Cortex of kidney (tissue), 1 donor: ENCODE measurements at places on chromosomes 13 and 19.

DNA sequence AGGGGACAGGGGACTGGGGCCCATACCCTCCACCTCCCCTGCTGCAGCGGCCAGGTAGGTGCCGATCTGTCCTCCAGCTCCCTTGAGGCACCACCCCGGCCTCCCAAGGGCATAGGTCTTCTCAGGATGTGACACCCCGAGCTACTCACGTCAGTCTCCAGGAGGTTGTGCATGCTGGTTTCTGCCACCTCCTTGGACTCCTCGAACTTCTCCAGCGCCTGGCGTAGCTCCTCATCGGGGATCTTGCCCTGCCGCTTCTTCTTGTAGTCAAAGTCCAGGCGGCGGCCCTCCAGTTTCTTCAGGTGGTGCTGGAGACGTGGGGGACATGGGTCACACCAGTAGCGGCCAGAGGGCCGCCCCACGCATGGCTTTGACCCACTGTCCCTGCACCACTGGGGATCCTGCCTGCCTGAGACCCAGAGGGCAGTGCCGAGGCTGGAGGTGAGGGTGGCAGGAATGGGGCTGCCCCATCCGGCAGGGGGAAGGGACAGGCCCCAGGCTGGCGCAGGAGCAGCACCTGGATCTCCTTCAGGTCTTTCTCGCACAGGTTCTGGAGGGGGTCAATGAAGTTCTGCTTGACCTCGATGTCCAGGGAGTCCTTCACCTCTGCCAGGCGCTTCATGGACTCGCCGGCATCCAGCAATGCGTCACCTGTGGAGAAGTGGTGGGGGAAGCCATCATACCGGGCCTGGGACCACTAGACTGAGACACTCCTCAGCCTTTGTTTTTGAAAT, 20.4 kb downstream of the MPND start:
- no peak for DNase-seq

GRCh38 chr13:80217614-80218456, 123.1 kb downstream of the SPRY2 start:
- no peak for DNase-seq

- DNase-seq = no peak
These were observed 9.7 kb upstream of the ARHGAP45 start for GRCh38 chr19:1057176-1057855.

DNA sequence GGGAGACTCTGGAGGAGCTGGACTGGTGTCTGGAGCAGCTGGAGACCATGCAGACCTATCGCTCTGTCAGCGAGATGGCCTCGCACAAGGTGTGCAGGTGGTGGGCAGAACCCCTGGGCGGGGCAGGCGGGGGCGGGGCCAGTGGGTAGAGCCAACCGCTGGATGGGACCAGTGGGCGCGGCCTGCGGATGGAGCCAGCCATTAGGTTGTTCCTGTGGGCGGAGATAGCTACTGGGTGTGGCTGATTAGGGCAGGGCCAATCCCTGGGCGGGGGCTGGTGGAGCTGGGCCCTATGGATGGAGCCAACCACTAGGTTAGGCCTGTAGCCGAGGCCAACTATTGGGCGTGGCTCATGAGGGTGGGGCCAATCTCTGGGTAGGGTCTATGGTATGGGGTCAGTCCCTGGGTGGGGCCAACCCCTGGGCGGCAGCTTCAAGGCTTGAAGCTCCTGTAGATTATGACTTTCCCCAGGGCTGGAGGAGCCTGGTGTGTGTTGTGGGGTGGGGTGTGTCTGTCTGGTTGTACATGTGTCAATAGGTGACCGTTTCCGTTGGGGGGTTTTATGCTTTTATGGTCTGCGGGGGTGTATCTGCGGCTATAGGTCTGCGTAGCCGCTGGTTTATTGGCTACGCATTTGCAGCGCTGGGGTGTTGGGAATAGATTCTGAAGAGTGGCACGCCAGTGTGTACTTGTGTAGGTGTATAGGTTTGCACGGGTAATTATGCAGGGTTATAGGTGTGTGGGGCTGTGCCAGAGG, 30.7 kb downstream of the PDE4A start:
- DNase-seq = no peak

- no peak for DNase-seq
These were observed 659 bp downstream of the ERF start for GRCh38 chr19:42254089-42254849.

GRCh38 chr13:36998624-36999041, 507 bp downstream of the ALG5 start:
- DNase-seq = no peak
